CD4-positive, alpha-beta T cell treated with Interleukin-1 beta for 1 hour (primary cell): ENCODE measurements at places on chromosomes 13 and 19.
A peak's percentile ranks its signal among the peaks of the same experiment; 100 is the strongest.

GRCh38 chr13:113428469-113428865 lies 24.8 kb downstream of the ADPRHL1 start:
- no peak for DNase-seq

DNA sequence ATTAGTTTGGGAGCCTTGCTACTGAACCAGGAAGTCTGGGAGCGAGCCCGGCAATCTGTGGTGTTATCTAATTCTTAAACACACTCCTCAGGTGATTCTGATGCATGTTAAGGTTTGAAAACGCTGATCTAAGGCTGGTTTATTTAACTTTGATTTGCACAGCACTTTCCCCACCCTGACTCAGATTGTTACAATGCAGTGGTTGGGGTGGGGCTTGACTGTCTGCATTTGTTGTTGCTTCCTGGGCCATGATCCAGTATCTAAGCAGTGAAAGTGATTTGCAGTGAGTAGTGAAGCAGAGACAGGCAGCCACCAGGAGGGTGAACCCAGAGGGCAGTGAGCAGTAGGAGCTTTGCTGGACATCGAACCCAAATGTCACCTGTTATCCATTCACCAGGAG lies 81.6 kb upstream of the ARGLU1 start:
- no peak for DNase-seq

DNA sequence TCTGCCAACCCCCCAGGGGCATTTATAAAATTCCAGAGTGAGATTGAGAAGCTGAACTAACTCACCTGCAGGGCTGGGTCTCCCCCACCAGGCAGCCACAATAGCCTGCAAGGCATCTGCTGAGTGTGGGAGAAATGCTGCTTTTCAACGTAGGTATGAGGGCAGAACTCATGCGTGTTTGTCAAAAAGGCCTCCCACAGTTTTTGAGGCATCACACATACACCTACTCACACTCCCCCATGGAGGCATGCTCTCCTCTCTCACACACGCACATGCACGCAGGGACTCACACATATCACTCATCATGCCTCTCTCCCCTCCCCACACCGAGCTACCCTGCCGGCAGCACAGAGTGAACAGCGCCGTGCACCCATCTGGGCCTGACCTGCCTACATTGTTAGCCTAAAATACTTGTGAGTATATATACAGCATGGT lies 390.5 kb downstream of the FGF9 start:
- DNase-seq, result peak; percentile 45

- no peak for DNase-seq
Measured at GRCh38 chr13:83508771-83509301, 373.4 kb downstream of the SLITRK1 start.

DNA sequence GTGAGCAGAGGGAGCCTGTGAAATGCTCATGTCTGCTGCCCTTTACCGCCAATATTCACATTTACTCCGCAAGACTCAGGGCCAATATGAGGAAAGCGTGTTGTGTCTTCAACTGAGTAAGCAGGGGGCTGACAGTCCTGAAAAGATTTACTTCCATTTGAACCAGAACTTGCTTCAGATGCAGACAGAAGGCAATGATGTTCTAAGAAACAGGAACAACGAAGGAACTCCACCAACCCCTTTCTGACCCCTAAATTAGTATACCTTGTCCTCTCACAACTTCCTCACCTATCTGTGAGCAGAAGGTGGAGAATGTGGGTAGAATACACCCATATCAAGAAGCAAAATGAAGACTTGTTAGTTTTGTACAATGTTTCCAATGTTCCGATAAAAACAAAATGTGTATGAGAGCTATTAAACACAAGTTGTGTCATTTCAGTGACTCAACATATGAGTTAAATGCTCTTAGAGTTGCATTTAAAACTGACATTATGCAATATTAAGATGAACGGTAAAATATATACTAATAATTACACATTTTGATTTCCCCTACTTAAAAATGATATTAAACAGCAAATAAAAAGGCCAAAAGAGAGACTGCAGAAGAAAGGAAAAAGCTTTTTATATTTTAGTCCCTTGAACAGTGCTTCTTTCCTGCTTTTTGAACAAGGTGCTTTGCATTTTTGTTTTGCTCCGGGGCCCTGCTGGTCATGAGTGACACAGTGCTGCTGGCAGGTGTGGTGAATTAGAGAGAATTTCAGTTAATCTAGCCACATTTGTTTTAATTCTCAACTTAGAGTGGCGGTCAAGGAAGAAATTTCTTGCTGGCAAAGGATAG lies 16.0 kb downstream of the TMEM272 start:
- DNase-seq, result no peak

GRCh38 chr19:18543814-18544475 lies 572 bp upstream of the FKBP8 start:
- DNase-seq, result peak; percentile 86

- DNase-seq, result no peak
Measured at GRCh38 chr13:60260440-60260839, 96.7 kb upstream of the DIAPH3 start.

- DNase-seq, result no peak
Measured at GRCh38 chr13:28246891-28247290, 108.5 kb downstream of the PAN3 start.

- no peak for DNase-seq
Measured at GRCh38 chr13:76884186-76884906, 1.9 kb downstream of the KCTD12 start.

GRCh38 chr13:44652168-44652567 lies 76.0 kb upstream of the TSC22D1 start:
- DNase-seq, result no peak

DNA sequence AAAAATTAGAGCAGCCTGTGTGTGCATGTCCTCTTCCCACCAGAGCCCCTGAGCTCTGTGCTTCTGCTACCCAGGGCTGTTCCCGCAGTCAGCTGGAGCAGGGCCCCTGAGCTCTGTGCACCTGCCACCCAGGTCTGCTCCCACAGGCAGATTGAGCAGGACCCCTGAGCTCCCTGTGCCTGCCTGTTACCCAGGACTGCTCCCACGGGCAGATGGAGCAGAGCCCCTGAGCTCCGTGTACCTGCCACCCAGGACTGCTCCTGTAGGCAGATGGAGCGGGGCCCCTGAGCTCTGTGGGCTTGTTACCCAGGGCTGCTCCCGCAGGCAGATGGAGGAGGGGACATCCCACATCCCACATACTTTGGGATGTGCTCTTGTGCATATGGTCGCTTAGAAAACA lies 186.8 kb upstream of the SOX1 start:
- DNase-seq, result no peak

GRCh38 chr13:74869846-74870245 lies 612.1 kb downstream of the TBC1D4 start:
- DNase-seq, result no peak

DNA sequence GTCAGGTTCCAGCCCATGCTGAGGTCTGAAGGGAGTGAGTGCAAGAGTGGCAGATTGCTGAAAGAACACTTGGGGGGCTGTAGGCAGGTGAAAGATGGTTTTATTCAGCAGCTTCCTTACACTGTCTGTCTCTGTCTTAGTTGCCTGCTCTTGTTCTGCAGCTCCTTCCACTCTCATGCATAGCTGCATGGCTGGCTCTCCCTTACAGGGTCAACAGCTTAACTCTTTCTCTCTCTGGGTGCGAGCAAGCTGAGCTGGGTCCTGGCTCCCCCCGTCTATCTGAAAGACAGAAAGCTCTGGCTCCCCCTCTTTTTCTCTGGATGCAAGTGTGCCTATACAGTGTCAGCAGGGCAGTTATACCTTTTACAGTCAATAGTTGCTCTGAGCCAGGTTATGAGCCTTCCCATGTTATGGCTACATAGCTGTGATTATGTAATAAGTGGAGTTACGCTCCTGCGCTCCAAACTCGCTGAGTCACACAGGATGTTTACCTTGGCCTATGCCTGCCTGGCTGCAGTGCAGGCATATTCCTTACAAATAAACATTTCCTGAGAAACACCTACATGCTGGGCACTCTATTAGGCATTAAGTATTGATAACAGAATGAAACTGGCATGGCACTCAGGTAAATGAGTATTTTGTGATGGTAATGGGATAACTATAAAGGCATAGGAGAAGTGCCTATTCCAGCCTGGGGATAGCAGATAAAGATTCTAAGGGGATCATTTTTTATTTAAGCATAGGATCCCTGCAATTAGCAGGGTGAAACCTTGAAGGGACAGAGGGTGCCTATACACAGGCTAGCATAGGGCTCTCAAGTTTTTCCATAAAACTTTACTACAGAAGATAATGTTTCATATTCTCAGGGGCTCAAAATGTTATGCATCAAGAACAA lies 826.9 kb upstream of the PCDH9 start:
- DNase-seq, result no peak

DNA sequence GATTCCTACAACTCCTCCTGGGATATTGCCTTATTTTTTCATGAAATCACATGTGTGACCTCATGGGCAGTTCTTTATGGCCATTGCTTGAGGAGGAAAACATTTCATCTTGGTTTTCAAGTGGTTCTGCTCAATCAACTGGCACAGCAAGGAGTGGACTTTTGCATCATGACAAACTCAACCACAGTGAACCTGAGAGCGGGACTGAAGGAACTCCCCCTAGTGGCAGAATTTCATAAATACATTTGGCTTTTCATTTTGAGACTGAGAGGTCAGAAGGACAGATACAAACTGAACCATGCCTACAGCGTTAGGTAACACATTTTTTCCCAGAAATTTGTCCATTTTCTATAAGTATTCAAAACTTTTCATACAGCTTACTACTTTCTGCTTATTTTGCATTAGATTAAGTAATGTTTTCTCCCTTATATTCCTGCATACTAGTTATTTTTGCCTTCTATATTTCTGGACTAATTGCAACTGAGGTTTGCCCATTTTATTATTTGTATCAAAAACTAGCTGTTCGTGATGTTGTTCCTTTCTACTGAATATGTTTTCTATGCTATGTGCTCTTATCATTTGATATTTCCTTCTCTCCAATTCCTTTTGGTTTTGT lies 13.4 kb upstream of the SIGLEC12 start:
- DNase-seq, result no peak

GRCh38 chr13:41398494-41399170 lies 58.7 kb upstream of the RGCC start:
- DNase-seq, result no peak

DNA sequence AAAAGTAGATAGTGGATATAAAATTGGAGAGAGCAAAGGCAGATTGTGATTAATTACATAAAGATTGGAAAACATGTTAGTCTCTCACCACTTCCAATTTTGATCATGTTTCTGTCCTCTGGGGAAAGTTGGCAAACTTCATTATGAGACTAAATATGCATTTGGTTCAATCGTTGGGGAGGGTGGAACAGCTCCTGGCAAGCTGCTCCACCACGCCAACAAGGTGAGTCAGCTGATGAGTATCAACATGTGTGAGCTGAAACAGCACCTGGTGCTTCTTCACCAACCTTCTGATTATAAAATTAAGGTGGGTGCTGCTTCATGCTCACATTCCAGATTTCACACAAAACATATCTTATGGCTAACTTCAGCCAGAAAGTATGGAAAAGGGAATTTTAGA lies 1784.6 kb downstream of the SLITRK5 start:
- no peak for DNase-seq

- DNase-seq, result no peak
Measured at GRCh38 chr13:100019780-100020356, 38.3 kb downstream of the ZIC2 start.

DNA sequence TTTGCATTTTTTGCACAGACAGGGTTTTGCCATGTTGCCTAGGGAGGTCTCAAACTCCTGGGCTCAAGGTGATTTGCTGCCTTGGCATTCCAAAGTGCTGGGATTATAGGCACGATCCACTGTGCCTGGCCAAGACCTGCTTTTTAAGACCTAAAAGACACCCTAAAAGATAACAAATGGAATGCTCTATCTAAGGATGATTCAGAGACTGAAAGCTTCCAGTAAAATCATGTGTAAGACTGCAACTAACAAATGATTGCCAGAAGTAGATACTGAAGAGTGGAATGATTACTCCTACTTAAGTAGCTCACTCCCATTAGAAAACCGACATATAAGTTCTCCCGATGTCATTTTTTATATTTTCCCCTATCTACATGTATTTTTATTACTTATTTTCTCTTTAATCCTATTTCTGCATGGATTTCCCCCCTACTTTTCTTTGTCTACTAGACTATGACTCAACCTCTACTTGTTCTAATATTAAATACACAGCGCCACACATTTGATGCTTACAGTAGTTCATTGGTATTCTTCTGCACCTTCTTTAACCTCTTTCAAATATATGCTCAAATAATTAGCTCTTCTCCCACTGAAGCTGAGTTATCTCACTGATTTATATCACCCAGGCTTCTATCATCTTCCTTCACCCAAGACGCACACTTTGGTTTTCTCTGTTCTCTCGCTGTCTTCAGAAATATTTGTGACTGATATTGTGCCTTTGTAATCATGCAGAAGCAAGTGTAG lies 32.2 kb upstream of the KLF12 start:
- DNase-seq, result no peak

DNA sequence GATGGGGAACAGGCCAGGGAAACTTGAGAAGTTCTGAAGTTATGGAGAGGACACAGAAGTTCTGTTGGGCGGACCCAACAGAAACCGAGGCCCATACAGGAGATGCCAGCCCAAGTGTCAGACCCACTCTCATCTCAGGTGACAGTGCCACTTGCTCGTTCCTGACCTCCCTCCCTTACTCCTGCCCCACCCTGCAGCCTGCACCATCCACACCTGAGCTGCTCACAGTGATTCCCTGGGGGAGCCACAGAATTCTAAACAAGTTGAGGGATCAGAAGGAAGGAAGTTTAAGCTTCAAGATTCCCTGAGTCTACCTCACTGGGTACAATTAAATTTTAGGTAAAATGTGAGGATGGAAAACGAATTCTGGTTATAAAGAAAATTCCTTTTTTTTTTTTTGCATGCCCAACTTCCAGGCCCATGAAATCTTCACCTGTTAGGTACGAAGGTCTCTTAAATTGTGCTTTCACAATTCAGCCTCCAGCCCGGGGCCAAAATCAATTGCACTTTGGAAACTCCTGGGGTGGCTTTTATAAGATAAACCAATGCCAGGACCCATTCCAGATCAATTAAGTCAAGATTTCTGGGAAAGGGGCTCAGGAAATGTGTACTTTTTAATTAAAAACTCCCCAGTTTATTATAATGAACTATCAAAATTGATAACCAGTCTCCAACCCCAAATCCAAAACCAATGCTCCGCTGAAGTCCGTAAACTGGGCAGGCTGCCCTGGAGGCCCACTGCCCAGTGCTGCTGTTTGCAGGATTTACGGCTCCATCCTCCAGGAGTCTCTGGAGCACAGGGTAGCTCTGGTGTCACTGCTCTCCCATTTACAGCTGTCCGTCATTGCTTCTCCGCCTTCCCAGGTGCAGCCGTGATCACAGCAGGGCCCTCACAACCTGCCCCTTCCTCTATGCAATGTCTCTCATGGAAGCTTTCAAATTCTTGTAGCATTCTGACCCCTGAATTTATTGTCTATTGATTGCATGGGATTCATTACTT lies 643.5 kb downstream of the UQCRFS1 start:
- DNase-seq, result no peak

DNA sequence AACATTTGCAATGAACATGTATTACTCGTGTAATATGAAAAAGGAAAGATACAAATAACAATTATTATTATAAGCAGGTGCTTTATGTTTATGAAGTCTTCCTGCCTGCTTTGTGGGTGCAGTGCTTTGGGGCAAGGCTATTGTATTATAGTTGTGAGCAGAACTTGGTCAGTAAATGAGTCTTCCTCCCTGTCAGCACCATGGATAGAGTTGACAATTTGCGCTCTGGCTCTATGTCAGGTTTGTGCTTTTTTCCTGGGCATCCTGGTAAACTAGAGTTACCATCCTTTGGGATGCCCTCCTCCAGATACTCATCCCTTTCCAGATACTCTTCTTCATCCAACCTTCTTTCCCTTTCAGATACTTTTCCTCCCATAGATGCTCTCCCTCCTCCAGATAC lies 19.6 kb downstream of the ERICH6B start:
- DNase-seq, result no peak

GRCh38 chr13:102983496-102983895 lies 82.7 kb downstream of the SLC10A2 start:
- DNase-seq, result no peak

- DNase-seq, result no peak
Measured at GRCh38 chr19:35381926-35382325, 11.1 kb downstream of the GPR42 start.
